CD4-positive, alpha-beta T cell (primary cell): ENCODE measurements at places on chromosomes 7 and 10.

- DNase-seq: no peak
Measured at GRCh38 chr7:4281231-4281993, 400.7 kb upstream of the FOXK1 start.

DNA sequence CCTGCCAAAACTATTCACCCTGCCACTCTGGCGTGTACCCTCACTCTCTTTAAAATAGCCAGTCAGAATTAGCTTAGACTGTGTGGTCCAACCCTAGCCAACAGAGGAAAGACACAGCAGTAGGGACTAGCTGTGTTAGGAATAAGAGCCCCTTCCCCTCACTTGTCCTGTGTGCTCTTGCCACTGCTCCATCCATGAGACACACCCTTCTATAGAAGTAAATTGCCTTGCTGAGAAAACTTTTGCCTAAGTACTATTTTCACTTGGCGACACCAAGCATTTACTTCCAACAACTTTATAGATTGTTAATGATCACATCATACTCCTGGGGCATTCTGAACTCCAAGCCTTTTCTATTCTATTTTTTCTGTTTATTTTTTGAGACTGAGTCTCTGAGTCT, 170.2 kb upstream of the TRIM24 start:
- no peak for DNase-seq

GRCh38 chr7:85567983-85568382, 381.1 kb upstream of the SEMA3D start:
- no peak for DNase-seq

- no peak for DNase-seq
Measured at GRCh38 chr7:44149571-44150465, 8.7 kb upstream of the MYL7 start.

DNA sequence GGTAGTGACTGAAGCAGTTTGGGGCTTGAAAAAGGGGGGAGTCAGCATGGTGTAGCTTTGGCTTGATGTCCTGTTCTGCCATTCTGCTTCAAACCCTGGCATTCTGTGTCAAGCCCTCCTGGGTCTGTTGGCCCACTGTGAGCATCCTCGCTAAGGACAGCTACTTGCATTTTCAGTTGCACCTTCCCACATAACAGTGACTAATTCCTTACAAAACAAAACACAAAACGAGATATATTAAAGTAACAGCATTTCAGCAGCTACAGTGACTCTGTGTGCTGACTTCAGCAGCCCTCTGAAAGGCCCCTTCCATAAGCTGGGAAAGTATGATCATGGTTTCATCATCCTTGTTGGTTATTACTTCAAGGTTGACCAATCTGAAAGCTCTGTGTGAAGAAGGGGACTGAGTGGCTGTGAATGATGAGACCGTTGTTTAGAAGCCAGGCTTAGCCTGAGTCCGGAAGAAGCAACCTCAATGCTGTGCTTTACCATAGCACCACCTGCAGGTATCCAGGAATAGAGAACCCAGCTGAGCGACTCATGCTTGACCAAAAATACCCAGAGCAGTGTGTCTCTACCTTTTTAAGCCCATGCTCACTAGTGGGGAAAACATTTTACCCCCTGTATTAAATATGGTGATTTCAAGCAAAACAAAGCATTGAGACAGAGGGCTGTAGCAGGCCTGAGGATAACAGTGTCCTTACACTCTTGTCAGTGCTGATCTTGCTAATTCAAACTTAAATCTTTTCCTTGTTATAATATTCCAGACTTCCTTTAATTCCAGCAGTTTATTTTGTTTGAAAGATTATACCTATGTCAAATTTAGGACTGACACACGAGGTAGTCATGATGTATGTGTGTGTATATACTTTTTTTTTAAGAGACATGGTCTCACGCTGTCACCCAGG, 42.6 kb upstream of the CC2D2B start:
- DNase-seq: peak; percentile 13

GRCh38 chr7:100191775-100192174, 14.1 kb downstream of the STAG3 start:
- no peak for DNase-seq

DNA sequence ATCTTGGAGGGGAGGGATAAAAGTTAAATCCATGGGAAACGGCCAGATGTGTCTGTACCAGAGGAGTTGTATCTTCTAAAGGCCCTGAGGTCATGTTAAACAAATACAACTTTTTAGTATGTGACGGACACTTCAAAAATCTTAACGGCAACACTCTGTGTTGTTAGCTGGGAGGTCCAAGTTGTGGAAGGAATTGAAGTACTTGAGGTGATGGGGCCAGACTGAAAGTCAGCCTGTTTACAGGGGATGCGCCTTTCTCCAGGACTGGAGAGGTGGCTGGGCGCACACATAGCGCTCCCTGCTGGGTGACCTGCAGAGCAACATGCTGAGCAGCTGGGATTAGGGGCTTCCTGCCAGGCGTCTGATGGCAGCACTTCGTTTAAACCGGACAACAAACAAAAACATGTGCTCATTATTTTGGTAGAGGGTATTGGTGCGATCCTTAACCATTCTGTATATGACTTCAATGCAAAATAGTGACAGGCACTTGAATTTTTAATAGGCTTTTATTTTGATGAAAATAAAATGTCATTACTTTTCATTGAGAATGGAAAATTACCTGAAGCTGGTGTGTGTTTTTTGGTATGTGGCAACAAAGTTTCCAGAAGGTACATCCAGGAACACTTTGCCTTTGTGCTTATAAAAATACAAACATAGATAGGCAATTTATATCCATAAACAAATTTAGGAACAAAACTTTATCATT, 198.2 kb downstream of the MLLT10 start:
- no peak for DNase-seq

GRCh38 chr7:115499956-115500355, 530.6 kb downstream of the TFEC start:
- DNase-seq: no peak

DNA sequence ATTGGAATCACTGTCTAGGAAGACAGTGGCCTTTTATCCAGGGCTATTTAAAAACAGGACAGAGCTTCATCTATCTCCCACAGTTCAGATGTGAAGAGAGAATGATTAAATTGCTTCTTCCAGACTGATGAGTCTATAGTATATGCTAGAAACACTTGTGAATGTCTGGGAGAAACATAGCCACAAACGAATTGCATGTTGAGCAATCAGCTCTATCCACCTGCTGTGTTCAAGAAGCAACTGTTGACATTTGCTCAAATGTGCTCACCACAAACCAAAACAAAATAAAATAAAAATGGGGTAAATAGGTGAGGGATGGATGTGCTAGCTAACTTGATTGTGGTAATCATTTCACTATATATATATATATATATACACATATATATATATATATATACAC, 195.1 kb downstream of the HECW1 start:
- no peak for DNase-seq

- DNase-seq: no peak
Measured at GRCh38 chr7:105087981-105088380, 74.0 kb downstream of the KMT2E start.

DNA sequence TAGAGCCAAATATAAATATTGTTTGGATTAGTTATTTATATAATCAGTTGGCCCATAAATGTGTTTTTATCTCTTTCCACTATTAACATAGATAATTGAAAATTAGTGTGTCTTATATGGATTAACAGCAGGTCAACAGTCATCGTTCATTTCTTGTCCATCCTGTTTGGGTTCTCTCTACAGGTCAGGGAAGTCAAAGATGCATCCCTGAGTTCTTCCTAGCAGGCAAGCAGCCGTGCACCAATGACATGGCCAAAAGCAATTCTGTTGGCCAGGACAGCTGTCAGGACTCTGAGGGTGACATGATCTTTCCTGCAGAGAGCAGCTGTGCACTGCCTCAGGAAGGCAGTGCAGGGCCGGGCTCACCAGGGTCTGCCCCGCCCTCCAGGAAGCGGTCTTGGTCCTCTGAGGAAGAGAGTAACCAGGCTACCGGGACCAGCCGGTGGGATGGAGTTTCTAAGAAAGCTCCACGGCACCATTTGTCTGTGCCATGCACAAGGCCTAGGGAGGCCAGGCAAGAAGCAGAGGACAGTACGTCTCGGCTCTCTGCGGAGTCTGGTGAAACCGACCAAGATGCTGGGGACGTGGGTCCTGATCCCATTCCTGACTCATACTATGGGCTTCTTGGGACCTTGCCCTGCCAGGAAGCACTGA, 15.9 kb downstream of the FBH1 start:
- DNase-seq: no peak

DNA sequence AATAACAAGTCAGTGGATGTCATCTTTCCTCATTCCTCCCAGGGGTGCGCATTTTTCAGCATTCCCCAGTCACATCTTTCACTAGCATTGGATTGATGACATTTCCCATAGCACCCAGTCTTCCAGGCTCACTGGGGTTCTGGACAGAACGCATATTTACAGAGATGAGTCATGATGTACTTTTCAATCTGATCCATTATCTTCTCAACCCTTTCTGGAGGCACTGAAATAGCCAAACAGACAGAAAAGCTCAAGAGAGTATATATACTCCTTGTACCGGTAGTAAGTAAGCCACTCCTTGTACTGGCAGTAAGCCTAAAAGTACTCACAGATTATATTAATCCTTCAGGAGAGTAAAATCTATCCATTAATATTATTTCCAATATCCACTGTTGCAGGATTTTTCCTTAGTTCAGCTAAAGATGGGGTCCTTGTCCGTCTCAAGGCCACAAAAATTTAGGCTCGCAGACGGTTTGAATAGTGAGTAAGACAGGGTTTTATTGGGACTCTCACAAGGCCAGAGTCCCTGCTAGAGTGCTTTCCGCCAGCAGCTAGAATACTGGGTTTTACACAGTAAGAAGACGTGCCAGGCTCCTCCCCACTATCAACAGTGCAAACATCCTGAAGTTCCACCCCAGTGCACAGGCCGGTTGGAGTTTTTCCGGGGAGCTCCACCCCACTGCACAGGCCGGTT, 60.8 kb downstream of the MDH2 start:
- no peak for DNase-seq

DNA sequence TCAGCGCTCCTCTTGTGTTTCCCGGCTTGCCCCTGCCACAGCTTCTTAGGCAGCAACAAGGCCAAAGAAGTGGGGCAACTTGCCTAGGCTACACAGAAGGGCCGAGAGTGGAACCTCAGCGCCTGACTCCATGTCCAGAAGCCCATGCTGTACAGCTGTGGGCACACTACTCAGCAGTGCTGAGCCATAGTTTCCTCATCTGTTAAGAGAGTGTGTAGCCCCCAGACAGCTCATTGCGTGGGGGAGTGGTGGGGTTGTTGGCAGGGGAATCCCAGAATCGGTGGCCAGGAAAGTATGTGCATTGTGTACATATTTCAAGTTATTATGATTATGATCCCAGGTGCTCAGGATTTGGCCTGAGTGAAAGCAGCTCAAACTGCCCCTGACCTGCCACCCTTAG, 96.2 kb downstream of the CDH23 start:
- DNase-seq: no peak

DNA sequence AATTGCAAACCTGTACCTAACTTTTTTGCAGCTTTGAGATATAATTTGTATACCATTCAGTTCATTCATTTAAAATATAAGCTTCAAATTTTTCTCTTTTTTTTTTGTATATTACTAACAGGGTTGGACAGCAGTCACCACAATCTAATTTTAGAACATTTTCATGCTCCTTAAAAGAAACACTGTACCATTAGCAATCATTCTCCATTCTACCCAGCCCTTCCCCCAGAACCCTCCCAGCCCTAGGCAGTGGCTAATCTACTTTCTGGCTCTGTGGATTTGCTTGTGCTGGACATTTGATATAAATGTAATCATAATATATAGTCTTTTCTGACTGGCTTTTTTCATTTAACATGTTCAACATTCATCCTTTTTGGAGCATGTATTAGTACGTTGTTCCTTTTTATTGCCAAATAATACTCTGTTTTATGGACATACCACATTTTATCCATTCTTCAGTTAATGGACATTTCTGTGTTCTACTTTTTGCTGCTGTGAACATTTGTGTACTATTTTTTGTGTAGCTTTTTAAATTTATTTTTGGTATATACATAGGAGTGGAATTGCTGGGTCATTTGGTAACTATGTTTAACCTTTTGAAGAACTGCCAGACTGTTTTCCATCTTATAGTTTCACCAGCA, 40.9 kb upstream of the ST7 start:
- DNase-seq: no peak

DNA sequence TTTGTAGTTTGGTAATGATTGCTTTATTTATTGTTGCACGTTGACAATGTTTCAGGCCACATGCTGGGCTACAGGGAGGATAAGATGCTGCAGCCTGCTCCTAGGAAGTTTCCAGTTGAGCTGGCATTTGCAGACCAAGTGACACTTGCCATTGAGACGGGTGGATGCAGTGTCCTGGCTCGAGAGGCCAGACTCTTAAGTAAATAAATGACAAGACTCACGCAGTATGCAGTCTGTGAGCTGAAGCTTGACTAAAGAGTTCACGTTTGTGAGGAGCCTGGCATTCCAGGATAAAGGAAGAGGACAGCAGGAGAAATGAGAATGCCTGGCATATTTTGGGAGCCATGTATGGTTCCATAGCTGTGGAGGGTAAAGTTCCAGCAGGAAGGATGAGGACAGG, 105.8 kb downstream of the BAMBI start:
- DNase-seq: no peak

GRCh38 chr7:94970085-94970576, 62.7 kb downstream of the PPP1R9A start:
- DNase-seq: no peak

GRCh38 chr7:140260352-140261104, 83.7 kb upstream of the KDM7A start:
- DNase-seq: no peak

DNA sequence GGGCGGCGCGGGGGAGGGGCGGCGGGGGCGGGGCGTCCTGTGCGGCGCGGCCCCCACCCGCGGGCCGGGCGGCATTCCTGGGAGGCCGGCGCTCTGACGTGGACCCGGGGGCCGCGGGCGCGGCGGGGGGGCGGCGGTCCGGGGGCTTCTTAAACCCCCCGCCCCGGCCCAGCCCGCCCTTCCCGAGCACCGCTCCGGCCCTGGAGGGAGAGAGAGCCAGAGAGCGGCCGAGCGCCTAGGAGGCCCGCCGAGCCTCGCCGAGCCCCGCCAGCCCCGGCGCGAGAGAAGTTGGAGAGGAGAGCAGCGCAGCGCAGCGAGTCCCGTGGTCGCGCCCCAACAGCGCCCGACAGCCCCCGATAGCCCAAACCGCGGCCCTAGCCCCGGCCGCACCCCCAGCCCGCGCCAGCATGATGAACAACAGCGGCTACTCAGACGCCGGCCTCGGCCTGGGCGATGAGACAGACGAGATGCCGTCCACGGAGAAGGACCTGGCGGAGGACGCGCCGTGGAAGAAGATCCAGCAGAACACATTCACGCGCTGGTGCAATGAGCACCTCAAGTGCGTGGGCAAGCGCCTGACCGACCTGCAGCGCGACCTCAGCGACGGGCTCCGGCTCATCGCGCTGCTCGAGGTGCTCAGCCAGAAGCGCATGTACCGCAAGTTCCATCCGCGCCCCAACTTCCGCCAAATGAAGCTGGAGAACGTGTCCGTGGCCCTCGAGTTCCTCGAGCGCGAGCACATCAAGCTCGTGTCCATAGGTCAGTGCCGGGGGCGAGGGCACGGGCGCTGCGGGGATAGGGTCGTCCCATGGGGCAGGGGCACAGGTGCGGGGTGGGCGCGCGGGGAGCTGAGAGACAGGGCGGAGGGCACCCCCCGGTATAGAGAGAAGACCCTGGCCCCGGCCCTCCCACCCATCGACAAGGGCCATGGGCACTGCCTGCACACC, at the start of gene FLNC:
FLNC (plus strand) TSS at position 176 of the 947 bp plus-strand sequence; CDS start at position 408, 232 bp downstream.
- DNase-seq: peak; percentile 15
